ENCODE measurements at places on chromosomes 5 and 9.
A peak's percentile ranks its signal among the peaks of the same experiment; 100 is the strongest.

DNA sequence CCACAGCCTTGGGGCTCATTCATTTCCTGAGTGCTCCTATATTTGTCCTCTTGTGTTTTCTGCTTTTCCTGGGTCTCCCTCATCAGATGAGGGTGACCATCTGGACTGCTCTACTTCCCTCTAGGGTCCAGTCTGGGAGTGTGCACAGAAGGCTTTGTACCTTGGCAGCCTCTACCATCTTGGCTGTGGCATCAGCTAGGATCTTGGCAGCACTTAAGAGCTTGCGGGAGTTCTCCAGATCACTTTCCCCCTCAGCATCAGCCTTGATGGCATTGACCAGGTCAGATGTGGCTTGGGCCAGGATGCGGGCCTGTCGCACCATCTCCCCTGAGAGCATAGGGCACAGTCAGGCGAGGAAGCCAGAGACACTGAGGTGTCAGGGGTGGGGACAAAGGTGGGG is 15.8 kb downstream of the TLN1 start:
- DNase-seq, result no peak

DNA sequence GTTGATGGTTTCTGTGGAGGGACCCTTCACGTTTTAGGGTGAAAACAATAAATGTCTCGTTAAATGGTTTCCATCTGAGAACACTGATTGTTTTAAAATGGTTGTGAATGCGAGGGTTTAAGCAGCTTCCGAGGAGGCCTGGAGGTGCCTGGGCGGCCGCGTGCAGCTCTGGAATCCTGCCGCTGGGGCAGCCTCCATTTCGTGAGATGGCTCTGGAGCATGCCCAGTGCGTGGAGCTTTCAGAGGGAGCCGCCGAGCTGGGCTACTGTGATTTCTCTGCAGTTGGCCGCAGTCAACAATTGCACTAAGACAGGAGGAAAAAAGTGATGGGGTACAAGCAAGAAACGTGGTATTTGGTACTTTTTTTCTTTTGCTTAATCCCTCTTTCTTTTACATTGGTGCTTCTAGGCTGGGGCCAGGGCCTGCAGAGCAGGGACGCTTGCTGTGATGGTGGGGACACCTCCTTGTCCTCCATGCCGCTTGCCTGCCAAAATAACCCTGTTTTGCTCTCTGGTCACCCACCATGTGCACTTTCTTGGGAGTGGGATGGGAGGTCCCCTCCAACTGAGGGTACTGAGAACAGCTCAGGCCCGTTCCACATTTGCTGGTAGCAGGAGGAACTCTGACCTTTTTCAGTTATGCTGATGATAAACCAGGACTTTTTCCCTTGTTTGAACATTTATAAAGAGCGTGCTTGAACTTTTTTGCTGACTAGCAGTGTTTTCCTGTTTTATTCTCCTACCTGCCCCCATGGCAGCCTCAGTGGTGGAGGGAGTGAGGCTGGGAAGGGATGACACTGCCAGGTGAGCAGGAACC is 47.1 kb downstream of the EHMT1 start:
- no peak for DNase-seq

DNA sequence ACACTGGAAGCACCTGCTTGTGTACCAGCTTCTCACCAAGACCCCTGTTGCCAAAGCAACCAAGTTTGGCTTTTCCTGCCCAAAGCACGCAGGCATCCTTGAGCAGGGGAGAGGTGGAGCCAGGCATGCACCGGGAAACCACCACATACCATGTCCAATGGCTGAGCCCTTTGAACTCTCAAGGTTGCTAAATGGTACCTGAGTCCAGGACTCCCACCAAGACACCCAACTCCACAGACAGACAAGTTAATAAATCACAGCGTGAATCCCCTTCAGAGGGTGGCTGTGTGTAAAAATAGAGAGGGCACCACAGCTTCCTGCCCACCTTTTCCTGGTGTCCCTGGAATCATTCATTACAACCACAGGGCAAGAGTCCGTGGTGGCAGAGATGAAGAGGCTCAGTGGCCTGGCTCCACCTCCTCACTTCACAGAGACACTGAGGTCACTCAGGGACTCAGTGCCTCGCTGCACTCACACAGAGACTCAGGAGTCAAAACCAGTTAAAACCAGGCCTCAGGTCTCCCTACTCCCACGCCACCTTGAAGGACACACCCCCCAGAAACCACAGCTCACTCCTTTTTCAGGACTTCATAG is 143.7 kb downstream of the C5orf15 start:
- DNase-seq, result no peak

GRCh38 chr5:136629125-136629792 is 263.9 kb upstream of the TRPC7 start:
- no peak for DNase-seq

GRCh38 chr5:79448336-79448735 is 65.6 kb downstream of the HOMER1 start:
- DNase-seq, result no peak

- no peak for DNase-seq
These were observed 39.6 kb upstream of the SH3PXD2B start for GRCh38 chr5:172493906-172494305.

DNA sequence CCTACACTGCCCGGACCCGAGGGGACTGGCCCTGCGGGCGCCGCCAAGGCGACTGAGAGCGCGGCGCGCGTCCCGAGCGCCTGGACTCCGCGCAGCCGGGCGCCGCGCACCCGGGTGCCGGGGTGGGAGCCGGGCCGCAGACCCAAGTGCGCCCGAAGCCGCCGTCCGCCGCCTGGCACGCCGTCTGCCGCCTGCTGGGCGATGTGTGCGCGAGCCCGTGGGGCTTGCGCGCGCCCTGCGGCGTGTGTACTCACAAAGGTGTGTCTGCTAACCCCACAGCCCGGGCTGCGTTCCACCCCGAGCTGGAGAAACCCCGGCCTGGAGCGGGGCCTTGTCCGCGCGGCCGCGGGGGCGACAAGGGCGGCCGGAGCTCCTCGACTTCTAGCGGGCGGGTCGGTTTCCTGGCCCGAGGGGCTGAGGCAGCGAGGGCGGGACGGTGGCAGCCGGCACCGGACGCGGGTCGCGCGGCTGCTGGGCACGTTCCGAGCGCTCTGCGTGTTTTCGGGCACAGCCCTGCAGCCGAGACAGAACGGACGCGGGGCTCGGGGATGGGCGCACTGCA is 1.1 kb upstream of the ZSWIM6 start:
- peak; percentile 79 for DNase-seq

- no peak for DNase-seq
These were observed 126.8 kb upstream of the STC2 start for GRCh38 chr5:173454736-173455598.

Data from CD4-positive, alpha-beta T cell treated with Interleukin-10 for 1 hour (primary cell).